Fibroblast of skin of back (primary cell): ENCODE measurements at places on chromosomes 12 and 14.

- DNase-seq: peak; percentile 50
Measured at GRCh38 chr12:102958073-102958829, 777 bp downstream of the ASCL1 start.

DNA sequence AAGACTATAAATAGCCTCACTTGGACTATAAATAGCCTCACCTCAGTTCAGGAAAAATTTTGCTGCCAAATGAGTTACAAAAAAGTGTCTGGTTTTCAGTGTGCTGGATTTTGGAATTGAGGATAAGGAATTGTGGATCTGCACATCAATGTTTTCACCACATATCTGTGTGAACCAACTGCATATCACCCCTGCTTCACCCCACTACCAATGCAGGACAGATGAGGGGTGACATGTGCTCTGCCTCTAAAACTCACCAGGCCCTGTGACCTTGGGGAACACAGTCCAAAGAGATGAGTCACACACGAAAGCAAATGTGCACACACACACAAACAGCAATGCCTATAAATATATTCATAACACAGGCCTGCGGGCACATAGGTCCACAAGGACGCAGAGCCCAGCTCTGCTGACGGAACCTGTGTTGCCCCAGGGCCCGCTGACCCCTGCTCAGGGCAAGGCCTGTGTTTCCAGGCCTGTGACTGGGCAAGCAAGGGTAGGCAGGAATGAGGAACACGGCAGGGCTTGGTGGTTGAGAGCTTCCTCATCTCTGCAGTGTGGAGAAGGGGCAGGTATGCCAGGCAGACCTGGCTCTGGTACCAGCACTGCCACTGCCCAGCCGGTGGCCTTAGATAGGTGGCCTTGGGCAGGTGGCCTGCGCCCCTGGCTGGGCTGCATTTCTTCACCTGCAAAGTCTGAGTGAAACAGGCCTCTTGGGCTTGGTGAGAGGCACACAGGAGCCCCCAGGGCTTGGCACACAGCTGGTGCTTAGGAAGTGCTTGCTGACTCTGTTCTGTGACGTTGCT, 82.4 kb downstream of the ARL6IP4 start:
- peak; percentile 65 for DNase-seq

DNA sequence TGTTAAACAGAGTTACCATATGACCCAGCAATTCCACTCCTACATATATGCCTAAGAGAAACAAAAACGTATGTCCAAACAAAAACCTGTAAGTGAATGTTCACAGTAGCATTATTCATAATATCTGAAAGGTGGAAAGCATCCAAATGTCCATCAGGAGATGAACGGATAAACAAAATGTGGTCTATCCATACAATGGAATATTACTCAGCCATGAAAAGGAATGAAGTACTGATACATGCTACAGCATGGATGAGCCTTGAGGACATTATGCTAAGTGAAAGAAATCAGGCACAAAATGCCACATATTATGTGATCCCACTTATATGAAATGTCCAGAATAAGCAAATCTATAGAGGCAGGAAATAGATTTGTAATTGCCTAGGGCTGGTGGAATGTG, 16.8 kb downstream of the MOK start:
- DNase-seq: no peak

- DNase-seq: no peak
Measured at GRCh38 chr12:98244136-98244535, 271.3 kb upstream of the TMPO start.

DNA sequence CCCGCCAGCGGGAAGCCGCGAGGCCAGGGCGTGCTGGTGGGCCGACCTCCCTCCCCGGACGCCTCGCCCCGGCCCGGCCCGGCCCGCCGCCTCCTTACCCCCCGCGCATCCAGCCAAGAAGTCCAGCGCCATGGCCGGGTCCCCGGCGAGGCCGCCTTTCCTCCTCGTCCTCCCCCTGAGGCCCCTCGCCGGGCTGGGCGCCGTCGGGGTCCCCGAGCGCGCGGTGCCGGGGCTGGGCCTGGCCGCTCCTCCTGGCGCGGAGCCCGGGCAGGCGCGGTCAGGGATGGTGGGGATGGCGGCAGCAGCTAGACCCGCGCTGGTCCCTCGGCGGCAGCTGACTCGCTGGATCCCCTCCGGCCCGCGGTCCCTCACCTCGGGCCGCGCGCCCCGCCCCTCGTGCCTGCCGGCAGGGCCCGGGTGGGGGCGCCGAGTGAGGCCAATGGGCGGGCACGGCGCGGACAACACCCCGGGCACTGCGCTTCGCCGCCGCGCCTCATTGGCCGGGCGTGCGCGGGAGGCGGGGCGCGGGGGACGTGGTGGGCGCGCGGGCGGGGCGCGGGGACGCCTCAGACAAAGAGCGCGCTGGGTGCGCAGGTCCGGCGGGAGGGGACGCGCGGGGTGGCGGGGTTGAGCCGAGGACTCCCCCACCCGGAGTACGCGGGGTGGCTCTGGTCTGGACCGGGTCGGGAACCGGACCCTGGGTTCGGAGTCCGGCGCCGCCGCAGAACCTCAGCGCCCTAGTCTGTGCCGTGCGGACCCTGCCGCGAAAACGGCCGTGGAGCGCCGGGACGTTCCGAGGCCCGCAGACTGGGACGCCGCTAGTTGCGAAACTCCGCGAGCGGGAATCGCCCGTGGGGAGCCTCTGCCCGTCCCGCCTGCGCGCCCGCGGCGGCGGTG, at the start of gene SLC25A29:
Gene SLC25A29, minus strand, starts transcription at position 344 of the 897 bp plus-strand sequence. Its CDS starts 212 bp downstream, at position 132.
- DNase-seq: peak; percentile 92

DNA sequence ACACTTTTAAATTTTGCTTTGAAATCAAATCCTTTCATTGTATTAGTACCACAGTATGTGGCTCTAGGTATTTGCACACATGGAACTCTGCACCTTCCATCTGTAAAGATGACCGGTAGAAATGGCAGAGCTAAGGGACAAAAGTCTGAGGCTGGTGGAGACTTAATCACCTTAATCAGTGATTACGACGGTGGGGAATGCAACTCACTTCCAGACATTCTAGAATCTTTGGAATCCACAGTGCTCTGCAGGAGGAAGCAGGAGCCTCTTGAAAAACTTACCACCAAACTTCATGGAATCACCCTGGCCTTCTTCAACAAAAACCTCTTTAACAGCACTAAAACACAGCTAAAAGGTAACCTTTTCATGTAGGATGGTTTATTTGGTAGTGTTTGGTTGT, 3.9 kb upstream of the DACT1 start:
- peak; percentile 72 for DNase-seq
